ENCODE measurements at places on chromosomes 2 and 18.

- no peak for DNase-seq
Observed at GRCh38 chr2:167294776-167295140, 406.5 kb downstream of the XIRP2 start.

DNA sequence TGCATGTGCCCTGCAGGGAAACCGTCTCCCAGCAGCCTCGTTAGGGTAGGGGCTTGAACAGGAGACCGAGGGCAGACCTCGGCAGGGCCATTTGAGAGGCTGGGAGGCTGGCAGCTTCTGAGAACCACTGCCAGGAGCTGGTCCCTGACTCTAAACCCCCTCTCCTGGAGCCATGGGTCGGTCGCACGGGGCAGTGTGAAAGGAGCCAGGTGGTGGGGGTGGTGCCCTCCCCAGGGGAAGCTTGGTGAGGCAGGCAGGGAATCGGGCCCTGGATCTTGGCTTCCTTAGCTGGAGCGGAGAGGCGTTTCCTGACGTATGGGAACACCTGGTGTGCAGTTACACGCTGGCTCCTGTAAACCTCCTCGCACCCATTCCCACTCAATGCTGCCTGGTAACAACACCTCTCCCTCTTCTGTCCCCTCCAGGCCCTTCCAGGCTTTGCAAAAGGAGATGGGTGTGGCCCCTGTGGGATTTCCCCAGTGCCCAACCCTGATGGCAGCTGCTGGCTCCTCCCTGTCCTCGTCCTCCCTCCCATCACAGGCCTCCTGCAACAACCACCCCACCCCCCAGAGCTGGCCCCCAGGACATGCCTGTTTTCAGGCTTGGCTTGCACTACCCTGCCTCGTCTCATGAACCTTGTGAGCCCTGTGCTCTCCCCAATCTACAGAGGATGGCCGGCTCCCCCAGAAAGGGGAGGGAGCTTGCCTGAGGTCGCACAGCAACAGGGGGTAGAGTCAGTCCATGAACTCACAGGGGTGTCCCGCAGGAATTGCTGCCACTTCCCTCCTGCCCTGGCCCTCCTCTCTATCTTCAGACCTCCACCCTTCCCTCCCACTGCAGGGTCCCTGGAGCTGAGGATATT lies 24.4 kb downstream of the ADRA2B start:
- peak; percentile 42 for DNase-seq

GRCh38 chr2:159516241-159516758 lies 100.0 kb downstream of the BAZ2B start:
- DNase-seq: peak; percentile 11

DNA sequence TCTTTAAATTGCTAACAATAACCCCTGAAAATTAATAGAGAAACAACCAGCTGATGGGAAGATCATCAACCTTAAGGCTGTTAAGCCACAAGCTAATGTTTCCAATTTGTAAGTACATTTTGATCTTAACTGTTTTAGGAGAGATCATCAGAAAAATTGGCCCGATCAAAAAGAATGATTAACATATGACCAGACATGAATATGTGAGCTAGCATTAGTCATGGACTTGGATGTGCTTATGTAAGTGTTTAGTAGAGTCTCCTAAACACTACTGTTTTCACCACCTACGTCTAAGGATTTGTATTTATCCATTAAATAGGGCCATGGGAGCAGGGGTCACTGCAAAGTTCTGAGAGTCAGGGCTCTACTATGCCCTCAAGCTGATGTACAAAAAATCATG lies 4.3 kb downstream of the LMAN1 start:
- no peak for DNase-seq

- no peak for DNase-seq
Observed at GRCh38 chr2:127957240-127957639, 70.6 kb downstream of the SAP130 start.

Data from NCI-H187 (cell line).